B cell (primary cell): ENCODE measurements at places on chromosomes 3 and 15. TPM values are rescaled to one million over a fixed set of nuclear protein-coding genes. Genes with fewer than 3 reads are reported as not detected.

Gene RPL32
- polyA plus RNA-seq: 1,111 and 2,160 TPM in 2 replicates

Gene TMEM212
- not detected in 2 replicates for polyA plus RNA-seq

Gene TRIM59
- 5.0 and 5.5 TPM in 2 replicates for polyA plus RNA-seq

Gene FBXL2
- polyA plus RNA-seq: not detected in 2 replicates

Gene CCR5
- polyA plus RNA-seq: 0.21 TPM in 1 of 2 replicates, not detected in the other

Gene C3orf49
- polyA plus RNA-seq: not detected in 2 replicates

Gene SIDT1
- polyA plus RNA-seq: 53.2 and 61.2 TPM in 2 replicates

Gene PDHB
- 20.5 and 21.7 TPM in 2 replicates for polyA plus RNA-seq

Gene CRTC3
- polyA plus RNA-seq: 34.7 and 37.2 TPM in 2 replicates

Gene WNT5A
- polyA plus RNA-seq: not detected in 2 replicates
